Activated CD4-positive, alpha-beta T cell treated with anti-CD3 and anti-CD28 coated beads, Interleukin-2, amount 10 ng/mL, durations not matched to agents 7 days and 5 days (primary cell): ENCODE measurements at places on chromosomes 4 and X. TPM values are rescaled to one million over a fixed set of nuclear protein-coding genes. Genes with fewer than 3 reads are reported as not detected.

The MAGEA12 gene
- total RNA-seq, result not detected

The ADGRG4 gene
- total RNA-seq, result not detected

The NPFFR2 gene
- not detected for total RNA-seq

The HUWE1 gene
- 251 TPM for total RNA-seq

The SPACA5 gene
- 0.32 TPM for total RNA-seq

The MCF2 gene
- 0.48 TPM for total RNA-seq

The UGT8 gene
- total RNA-seq, result 0.12 TPM

The PPARGC1A gene
- not detected for total RNA-seq

The SPANXN1 gene
- total RNA-seq, result not detected

The ANXA10 gene
- not detected for total RNA-seq

The N4BP2 gene
- total RNA-seq, result 39.2 TPM

The EPHA5 gene
- not detected for total RNA-seq

The DDIT4L gene
- not detected for total RNA-seq

The S100G gene
- not detected for total RNA-seq

The SEC24D gene
- 33.1 TPM for total RNA-seq

The DCX gene
- total RNA-seq, result not detected

The ATP2B3 gene
- total RNA-seq, result 0.05 TPM

The RPS6KA6 gene
- total RNA-seq, result not detected
